ENCODE measurements at places on chromosomes 6 and 20.

DNA sequence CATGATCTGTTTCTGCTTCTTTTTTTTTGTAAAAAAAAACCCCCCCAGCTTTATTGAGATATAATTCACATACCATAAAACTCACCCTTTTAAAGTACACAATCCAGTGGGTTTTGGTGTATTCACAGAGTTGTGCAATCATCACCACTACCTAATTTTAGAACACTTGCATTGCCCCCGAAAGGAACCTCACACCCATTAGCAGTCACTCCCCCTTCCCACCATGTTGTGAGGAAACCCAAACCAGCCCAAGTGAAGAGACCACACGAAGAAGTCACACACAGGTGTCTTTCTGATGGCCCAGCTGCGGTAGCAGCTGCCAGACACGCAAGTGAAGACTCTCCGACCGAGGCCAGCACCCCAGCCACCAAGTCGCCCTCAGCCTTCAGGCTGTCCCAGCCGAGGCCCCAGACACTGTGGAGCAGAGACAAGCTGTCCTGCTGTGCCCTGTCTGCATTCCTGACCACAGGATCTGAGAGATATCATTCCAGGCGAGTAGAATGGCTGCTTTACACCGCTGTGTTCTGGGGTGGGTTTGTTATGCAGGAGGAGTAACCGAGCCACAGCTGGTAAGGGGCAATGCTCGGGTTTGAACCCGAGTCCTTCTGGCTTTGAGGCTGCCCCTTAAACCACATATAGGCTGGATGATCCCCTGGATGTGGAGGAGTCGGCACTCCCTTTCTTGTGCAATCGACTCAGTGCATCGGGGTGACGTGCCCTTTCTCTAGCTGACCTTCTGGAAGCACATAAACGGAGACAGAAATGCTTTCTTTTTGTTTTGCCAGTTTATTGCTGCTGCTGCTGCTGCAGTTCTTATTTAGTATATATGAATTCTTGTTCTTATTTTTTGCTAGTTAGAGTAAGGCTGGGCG lies 59.1 kb upstream of the PTPN1 start:
- DNase-seq, result no peak

- DNase-seq, result no peak
Observed at GRCh38 chr6:18161431-18161830, 6.2 kb downstream of the KDM1B start.

DNA sequence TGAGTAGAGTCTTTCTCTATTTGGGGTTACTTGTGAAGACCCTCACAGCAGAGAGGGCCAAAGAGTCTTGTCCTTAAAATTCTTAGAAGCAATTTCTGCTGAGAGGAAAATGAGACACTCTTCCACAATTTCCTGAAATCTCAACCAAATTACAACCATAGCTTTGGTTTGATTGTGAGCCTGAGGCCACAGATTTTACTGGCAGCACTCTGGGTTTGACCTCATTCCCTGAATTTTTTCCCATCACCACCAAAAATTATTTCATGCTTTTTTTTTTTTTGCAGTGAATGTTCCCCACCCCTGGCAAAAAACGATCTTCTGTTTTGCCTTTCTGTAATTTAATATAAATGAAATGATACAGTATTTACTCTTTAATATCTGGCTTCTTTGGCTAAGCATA lies 125.5 kb downstream of the THEMIS start:
- no peak for DNase-seq

DNA sequence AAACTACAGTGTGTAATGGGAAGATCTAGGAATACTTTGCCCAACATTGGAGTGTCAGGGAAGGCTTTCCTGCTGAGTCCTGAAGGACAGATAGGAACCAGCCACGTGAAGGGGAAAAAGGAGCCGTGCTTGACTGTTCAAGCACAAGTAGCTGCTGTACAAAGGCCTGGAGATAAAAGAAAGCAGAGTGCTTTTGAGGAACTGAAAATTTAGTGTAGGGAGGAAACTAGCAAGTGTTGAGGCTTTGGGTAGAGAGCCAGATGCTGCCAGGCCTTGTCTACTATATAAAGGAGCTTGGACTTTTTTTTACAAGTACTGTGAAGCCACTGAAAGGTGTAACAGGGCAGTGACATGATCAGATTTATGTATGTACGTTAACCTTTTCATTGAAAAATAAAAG lies 39.0 kb downstream of the DSE start:
- DNase-seq, result peak; percentile 69

Data from hematopoietic multipotent progenitor cell (in vitro differentiated cells).